ENCODE measurements at places on chromosomes 3 and 15. TPM values are rescaled to one million over a fixed set of nuclear protein-coding genes. Genes with fewer than 3 reads are reported as not detected.

P2RY1 gene
- 0.22 TPM for total RNA-seq

C3orf20 gene
- not detected for total RNA-seq

GRCh38 chr3:34396956-34397355 is 598.5 kb downstream of the PDCD6IP start:
- no peak for DNase-seq

GRCh38 chr15:29921130-29921601 is 98.9 kb upstream of the TJP1 start:
- no peak for DNase-seq

ARL14 gene
- total RNA-seq: not detected

DNA sequence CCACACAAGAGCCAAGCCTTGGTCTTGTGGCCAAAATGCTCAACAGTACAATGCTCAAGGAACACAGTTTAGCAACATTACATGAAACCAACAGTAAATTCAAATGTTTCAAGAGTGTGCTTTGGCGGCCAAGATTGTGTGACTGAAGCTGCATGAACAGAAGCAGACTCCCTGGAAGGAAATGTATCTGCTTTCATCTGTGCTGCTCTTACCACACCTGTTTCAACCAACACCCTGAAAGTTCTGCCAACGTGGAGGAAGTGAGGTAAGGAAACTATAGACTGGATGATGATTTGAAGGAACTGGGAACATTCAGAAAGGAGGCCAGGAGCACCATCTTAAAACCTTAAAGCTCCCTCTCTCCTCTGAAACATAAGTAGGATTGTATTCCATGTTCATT is 55.7 kb downstream of the MB21D2 start:
- no peak for DNase-seq

GRCh38 chr3:22959593-22959992 is 243.5 kb upstream of the UBE2E2 start:
- no peak for DNase-seq

DNA sequence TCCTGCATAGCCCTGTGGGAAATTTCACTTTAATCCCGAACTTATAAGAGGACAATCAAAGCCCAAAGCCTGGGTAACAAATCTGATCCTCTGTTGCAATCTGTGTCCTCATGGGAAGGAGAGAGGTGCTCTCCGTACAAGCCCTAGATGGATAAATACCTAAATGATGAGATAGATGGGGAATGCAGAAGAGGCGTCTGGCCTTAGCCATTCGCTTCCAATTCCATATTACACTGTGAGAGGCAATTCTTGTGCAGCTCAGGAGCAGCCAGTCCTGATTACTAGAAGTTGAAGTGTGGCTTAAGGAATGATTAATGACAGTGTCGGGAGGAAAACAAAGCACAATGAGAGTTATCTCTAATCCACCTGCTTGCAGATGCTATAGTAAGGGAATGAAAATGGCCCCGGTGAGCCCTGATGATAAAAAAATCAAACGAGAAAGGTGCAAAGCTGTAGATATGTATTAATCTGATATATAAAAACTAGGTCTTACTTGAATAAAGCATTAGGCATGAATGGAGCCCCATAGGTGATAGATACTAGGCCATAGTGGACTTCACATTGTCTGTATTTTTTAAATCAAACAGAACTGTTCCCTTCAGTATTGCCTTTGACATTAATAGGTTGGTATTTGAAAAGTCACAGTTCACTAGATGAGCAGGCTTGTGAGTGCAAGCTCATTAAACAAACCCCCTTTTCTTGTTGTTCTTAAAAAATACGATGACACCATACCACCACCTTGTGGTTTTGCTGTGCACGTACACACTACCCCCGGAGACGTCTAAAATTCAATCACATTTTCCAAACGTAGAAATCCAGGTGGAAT is 54.2 kb upstream of the TMCO5A start:
- peak; percentile 67 for DNase-seq

IQCH gene
- 4.1 TPM for total RNA-seq

GOLGA6L9 gene
- 0.76 TPM for total RNA-seq

- peak; percentile 10 for DNase-seq
These were observed 31.5 kb downstream of the RTP1 start for GRCh38 chr3:187228740-187229139.

- no peak for DNase-seq
These were observed 276.5 kb downstream of the TBL1XR1 start for GRCh38 chr3:176920766-176921160.

RAB6B gene
- total RNA-seq: 0.38 TPM

DNA sequence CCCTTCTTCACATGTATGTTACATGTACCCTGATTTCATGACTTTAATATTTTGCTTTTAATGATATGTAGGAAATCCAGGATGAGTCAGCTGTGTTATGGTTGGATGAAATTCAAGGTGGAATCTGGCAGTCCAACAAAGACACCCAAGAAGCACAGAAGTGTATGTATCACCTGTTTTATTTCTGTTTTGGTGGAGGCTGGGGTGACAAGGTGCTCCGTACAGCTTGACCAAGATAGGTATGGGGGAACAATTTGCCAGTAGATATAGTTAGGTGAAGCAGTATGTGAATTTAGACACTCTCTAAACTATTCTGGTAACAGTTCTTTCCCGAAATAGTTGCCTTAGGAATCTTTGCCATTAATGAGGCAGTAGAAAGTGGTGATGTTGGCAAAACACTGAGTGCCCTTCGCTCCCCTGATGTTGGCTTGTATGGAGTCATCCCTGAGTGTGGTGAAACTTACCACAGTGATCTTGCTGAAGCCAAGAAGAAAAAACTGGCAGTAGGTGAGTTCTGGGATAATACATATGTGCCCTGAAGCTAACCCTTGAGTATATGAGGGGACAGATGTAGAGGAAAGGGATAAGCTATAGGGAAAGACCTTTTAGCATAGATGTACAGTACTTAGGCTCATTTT is 63.7 kb upstream of the CRTC3 start:
- DNase-seq: peak; percentile 37

DNA sequence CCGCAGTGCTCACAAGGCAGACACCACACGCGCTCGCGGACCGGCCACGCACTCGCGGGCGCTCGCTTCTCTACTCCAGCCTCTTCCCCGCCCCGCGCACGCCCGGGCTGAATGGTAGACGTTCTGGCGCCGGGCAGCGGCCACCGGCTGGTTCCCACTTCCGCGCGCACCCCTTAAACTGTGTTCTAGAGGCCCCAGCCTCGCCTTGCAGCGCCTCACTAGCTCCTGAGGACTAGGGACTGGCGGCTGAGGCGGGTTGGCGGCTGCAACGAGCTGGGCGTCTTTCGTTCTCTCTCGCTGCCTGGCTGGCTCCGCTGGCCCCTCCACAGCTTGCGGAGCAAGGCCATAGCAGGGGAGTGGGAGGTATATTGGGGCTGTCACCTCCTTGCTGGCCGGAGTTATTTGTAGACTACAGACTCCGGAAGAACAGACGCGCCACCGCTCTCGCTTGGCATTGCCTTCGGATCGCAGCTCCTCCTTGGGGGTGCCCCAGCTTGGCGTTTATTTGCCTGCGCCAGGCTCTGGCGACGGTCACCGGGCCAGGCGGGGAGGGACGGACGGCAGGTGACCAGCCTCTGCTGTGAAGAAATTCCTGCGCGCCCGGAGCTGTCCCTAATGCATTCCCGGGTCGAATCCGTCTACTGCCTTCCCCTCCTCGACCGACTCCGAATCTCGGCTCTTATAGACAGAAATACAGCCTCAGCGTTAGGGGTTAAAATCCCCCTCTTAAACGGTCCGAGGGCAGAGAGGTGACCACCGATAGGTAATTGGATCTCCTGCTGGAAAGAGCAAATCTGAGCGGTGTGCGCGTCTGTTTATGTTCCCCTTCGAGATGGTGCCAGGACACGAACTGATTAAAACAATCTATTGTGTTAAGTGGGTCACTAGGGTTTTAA is 1.3 kb downstream of the GREM1 start:
- DNase-seq: peak; percentile 75

DNA sequence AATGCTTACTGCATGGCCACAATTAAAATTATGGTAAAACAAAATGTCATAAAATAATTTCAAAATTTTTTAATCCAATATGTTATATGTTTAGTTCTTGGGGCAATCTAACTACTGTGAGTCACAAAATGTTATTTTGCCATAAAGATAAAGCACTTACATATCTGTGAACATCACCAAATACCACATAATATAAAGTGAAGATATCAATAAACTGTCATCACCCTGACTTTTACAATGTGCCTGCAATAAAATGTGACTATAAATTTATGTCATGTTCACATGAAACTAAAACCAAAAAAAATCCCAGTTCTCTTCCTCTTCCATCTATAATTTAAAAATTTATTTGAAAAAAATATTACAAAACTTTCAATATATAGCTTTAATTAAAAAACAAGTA is 191.8 kb downstream of the TBC1D5 start:
- DNase-seq: no peak

PTX3 gene
- total RNA-seq: 300 TPM

SHC4 gene
- 0.76 TPM for total RNA-seq

LOXL1 gene
- 534 TPM for total RNA-seq

DNA sequence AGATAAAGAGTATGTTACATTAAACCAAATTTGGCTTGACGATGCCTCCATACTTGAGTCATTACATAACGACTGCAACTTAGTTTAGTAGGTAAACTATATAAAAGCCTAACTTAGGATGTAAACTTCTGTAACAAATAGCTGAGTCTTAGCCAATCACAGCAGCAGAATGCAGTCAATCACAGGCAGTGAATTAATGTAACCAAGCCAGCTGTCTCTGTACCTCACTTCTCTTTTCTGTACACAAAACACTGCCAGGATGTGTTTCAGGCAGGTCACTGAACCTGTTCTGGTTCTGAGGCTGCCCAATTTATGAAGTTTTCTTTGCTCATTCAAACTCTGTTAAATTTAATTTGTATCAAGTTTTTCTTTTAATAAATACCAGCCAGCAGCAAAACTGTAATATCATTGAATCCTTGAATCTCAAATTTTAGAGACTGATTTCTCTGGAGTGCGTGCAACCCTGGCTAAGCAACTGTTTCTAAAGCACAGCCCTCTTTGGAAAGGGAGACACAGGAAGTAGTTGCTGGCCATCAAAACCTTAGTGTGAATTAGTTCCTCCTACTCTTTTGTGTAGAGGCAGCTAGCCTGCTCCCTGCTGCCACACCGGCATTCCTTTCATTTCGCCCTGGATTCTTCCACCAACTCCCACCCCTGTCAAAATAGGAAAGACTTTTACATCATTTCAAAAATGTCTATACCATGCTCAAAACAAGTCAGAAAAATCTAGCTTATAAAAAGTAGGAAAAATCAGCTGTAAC is 15.2 kb downstream of the RFTN1 start:
- DNase-seq: no peak

THAP10 gene
- 2.0 TPM for total RNA-seq

DNA sequence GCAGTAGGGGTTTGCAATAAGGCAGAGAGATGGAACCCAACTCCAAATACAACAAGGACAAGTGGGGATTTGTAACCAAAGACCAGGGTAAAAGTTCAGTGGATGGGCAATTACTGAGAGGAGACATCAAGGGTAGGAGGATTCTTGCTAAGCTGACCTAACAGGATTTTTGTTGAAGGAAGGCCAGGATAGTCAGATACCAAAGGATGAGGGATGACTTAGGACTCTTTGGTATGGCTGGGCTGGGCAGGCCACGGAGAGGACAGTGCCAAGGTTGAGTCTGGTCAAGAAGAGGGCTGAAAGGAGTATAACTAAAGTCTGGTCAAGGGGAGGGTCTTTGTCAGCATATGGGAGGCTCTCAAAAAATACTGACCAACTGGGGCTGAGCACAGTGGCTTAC is 85.3 kb upstream of the UBE2E2 start:
- DNase-seq: no peak

- DNase-seq: no peak
These were observed 17.6 kb upstream of the TMC3 start for GRCh38 chr15:81391657-81392056.

TNFAIP8L3 gene
- 6.8 TPM for total RNA-seq

SCN11A gene
- total RNA-seq: not detected

GOLGA6L10 gene
- under 0.01 TPM for total RNA-seq

DNA sequence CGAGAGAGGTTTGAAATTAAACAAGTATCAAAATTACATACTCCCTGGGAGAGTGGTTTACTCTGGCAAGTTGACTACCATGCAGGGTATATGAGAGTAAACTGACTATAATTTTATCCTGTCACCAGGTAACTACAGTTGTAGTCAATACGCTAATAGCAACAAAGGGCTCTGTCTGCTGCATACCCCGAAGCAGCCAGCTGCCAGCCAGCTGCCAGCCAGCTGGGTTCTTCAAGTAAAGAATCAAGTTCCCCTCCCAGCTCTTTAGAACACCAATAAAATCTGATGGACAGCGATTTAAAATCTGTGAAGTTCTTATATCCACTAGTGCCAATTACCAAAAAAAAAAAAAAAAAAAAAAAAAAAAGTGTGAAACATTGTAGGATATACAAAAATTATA is 417.7 kb upstream of the CFAP20DC start:
- DNase-seq: no peak

DNA sequence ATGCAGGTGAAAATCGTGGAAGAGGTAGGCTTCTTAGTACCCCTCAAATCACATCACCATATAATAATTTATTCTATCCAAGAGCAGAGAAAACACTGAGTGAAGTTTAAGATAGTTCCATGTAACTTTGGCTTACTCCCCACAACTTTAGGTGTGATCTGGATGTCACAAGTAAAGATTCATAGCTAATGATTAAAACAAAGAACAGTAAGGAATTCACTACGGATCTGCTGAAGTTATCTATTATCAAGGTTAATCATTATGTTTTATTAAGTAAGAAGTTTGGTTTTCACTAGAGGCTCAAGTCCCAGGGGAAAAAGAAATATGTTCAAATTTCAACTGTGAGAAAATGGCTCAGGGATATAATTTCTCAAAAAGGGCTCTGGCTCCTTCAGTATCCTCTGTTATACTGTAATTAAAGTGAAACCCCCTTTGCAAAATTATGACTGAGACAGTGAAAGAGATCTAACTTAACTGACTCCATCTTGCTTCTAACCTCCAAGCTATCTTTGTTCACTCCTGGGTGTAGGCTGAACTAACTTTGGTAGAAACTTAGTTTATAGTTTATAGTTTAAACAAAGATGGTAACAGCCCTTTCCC is 17.1 kb downstream of the CD80 start:
- no peak for DNase-seq

- no peak for DNase-seq
These were observed 367.6 kb upstream of the NDN start for GRCh38 chr15:24054547-24055245.

ZNF620 gene
- 0.32 TPM for total RNA-seq

- DNase-seq: no peak
These were observed 79.2 kb downstream of the IL1RAP start for GRCh38 chr3:190593075-190593474.

MKRN2OS gene
- total RNA-seq: not detected

- no peak for DNase-seq
These were observed 265.6 kb upstream of the CDIN1 start for GRCh38 chr15:36313736-36314280.

DNA sequence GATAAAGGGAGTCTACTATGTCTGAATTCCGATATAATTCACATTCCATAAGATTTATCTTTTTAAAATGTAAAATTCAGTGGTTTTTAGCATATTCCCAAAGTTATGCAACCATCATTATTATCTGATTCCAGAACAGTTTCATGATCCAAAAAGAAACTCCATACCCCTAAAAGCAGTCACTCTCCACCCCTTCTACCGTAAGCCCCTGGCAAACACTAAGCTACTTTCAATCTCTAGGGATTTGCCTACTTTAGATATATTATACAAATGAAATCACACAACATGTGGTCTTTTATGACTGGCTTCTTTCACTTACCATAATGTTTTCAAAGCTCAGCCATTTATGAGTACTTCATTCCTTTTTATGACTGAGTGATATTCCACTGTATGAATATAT is 65.6 kb downstream of the TMEM212 start:
- DNase-seq: no peak

- peak; percentile 99 for DNase-seq
These were observed at the start of gene MAPKBP1 for GRCh38 chr15:41774062-41774881. Gene MAPKBP1 (plus strand): TSS chr15:41774484. CDS start chr15:41775276, 792 bp downstream.
